Activated T-helper 1 cell treated with anti-CD3 and anti-CD28 coated beads, Interleukin-12 subunit alpha, Interleukin-12 subunit beta, Interleukin-2, Interleukin-4 antibody, amounts not matched to agents 30 ng/mL and 10 ng/mL and 1 ng/mL, durations not matched to agents 14 hours and 24 hours and 36 hours (primary cell): ENCODE measurements at places on chromosomes 16 and 17. TPM values are rescaled to one million over a fixed set of nuclear protein-coding genes. Genes with fewer than 3 reads are reported as not detected.

The ALOX15B gene
- not detected in 2 replicates for total RNA-seq

The CCL5 gene
- 25.4 and 30.2 TPM in 2 replicates for total RNA-seq

The SBK1 gene
- 0.73 and 0.80 TPM in 2 replicates for total RNA-seq

The HSD11B2 gene
- total RNA-seq, result 3.6 and 5.0 TPM in 2 replicates

The CCDC154 gene
- 0.44 and 2.0 TPM in 2 replicates for total RNA-seq

The ADGRG1 gene
- total RNA-seq, result 6.4 and 7.7 TPM in 2 replicates

The FBXW10B gene
- total RNA-seq, result 1.0 and 1.5 TPM in 2 replicates

The MYH11 gene
- not detected in 2 replicates for total RNA-seq

The CHD9NB gene
- 0.24 and 1.1 TPM in 2 replicates for total RNA-seq

The HSD17B2 gene
- total RNA-seq, result not detected in 2 replicates

DNA sequence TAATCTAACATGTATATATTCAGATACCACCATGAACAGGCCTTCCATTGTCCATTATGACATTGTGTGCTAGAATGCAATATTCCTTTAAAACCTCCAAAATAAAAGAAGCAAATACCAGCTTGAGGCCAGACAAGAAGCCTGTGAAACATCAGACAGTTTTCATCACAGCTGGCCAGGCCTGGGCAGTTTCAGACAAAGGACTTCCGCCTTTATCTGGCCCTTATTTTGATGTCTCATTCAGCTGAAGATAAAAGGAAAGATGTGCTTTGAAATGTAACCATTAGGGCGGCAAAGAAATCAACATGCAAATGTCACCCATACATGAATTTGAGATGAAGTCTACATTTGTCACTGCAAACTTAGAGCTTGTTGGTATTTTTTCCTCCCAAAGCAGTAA is 737.5 kb downstream of the KCNJ2 start:
- H3K27ac ChIP-seq, result no peak overlapping the region
- no peak for DNase-seq
- H3K36me3 ChIP-seq, result no peaks in the 10 kb centered on the region
- no peak overlapping the region for H3K4me3 ChIP-seq
- H3K27me3 ChIP-seq, result no peaks in the 10 kb centered on the region

DNA sequence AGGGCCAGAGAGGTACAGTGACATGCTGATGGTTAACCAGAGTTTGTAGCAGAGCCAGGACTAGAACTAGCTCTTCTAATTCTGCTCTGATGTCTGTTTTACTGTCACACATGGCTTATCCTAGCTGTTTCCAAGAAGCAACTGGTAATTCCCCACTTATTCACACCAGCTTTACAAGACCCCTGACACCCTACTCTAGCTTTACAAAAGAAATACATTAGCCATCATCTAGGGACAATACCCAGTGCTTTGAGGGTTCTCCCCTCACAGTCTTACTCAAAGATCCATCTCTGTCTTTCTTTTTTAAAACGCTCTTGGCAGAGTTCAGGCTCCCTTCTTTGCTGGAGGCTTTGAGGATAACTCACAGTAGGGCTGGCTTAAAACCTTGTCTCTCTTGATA is 197.3 kb upstream of the PMFBP1 start:
- no peak for DNase-seq
- H3K4me1 ChIP-seq, result no peaks in the 10 kb centered on the region
- no peak overlapping the region for H3K27ac ChIP-seq
- no peaks in the 10 kb centered on the region for H3K27me3 ChIP-seq
- no peak overlapping the region for H3K4me3 ChIP-seq
- H3K36me3 ChIP-seq, result no peaks in the 10 kb centered on the region

DNA sequence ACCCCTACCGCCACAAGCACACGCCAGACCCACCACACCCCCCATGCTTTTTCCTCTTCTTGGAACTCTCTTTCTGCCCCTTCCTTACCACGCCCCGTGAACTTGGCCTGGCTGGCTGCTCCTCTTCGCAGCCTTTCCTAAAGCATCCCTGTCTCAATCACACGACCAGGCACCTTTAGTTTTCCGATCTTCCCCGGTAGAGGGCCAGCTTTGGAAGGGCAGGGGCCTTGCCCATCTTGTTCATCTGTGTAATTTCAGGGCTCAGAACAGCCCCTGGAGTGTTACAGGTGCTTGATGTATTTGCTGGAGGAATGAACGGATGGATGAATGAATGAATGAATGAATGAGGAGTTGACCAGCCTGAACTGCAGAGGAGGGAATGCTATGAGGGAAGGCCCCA is 3.7 kb downstream of the SPPL2C start:
- H3K4me3 ChIP-seq, result no peak overlapping the region
- no peaks in the 10 kb centered on the region for H3K36me3 ChIP-seq
- H3K27me3 ChIP-seq, result no peaks in the 10 kb centered on the region

- no peaks in the 10 kb centered on the region for H3K27me3 ChIP-seq
- DNase-seq, result no peak
- H3K27ac ChIP-seq, result no peak overlapping the region
- no peak overlapping the region for H3K4me3 ChIP-seq
- H3K36me3 ChIP-seq, result peaks cover 16% of the 10 kb centered on the region
Measured at GRCh38 chr17:15492791-15493692, 25.6 kb upstream of the CDRT4 start.

DNA sequence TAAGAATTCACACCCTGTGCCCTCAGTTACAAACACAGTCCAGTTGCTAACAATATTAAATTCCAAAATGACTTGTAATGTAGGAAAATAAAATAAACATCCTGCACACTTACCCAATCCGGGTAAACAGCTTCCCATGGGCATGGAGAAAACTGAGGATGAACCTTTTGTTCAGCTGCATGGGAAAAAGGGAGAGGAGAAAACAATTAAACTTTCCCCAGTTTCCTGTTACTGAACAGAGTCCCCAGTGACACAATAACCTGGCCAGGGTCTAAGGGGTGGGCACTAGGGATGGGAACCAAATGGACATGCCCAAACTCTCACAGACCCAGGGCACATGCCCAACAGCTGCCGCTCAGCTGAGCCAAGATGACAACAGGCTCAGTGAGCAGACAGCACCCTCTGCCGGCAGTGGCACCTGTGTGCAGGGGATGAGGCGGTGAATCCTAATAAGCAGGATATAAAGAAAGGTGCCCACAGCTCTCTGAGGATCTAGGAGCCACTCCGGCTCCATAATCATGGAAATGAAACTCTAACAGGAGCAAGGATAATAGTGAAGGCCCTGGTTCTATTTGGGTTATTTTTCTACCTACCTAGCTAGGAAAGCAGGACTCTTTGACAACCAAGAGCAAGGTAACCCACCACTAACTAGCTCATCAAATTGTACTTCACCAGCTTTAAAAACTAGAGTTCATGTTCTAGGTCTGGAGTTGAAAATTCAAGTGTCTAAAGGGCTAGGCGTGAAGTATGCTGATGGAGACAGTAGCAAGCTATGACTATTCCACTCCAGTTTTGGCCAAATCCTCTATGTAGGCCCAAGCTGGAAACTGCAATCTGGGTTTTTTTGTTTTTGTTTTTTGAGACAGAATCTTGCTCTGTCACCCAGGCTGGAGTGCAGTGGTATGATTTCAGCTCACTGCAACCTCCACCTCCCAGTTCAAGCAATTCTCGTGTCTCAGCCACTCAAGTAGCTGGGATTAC is 58.8 kb downstream of the SMG6 start:
- peaks cover 43% of the 10 kb centered on the region for H3K36me3 ChIP-seq
- no peaks in the 10 kb centered on the region for H3K27me3 ChIP-seq
- no peak overlapping the region for H3K4me3 ChIP-seq
- peak; percentile 75 for DNase-seq
- peak overlapping the region; percentile 76 for H3K27ac ChIP-seq

DNA sequence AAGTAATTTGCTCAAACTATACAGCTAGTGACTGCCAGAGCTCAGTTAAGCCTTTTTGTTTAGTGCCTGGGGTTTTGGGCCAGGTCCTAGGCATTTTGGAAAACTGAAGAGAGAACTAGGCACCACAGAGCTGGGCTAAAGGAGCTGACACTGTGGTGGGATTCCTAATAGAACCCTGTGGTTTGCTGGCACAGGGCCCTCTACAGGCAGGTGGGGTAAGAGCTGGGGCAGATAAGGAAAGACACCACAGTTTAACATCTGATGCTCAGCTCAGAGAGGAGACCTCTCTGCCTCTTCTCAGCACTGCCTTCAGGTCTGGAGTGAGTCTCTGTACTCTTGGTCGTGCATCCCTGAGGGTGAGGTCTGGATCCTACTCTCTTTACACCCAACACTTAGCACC is 121.2 kb downstream of the SNX11 start:
- H3K27ac ChIP-seq, result no peak overlapping the region
- H3K36me3 ChIP-seq, result peaks cover 4% of the 10 kb centered on the region
- no peak for DNase-seq
- peaks cover 20% of the 10 kb centered on the region for H3K4me1 ChIP-seq

DNA sequence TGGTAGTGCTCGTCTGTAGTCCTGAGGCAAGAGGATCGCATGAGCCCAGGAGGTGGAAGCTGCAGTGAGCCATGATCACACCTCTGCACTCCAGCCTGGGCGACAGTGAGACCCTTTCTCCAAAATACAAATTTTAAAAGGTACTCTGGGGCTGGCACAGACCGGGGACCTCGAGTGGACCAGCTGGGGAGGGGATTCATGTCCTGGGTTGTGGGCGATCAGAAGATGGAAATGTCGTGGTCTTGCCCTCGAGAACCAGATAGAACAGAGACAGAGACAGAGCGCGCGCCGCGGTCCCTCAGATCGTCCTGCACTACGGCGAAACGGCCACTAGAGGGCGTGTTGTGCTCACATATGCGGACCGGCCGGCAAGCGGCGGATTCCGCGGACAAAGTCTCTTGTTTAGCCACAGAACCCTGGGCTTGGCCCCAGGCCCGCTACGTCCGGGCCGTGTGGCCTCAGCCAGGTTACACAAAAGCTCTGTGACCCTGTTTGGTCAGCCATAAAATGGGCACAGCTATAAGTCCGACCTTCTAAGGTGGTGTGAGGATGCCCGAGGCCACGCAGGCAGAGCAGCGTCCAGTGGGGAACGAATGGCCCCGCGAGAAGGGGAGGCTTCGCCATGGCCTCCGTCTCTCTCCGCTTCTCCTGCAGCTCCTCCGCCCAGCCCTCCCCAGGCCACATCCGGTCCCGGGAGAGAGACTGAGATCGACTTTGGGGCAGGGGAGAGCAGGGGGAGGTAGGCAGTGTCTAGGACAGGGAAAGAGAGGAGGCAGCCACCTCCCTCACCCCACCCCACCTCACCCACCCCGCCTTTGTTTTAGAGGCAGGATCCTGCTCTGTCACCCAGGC is 14.6 kb upstream of the SBK1 start:
- peaks cover 19% of the 10 kb centered on the region for H3K27me3 ChIP-seq
- H3K36me3 ChIP-seq, result no peaks in the 10 kb centered on the region
- H3K4me1 ChIP-seq, result peaks cover 34% of the 10 kb centered on the region
- peak overlapping the region; percentile 72 for H3K4me3 ChIP-seq
- peak; percentile 76 for DNase-seq
- no peak overlapping the region for H3K27ac ChIP-seq

- no peaks in the 10 kb centered on the region for H3K4me1 ChIP-seq
- no peaks in the 10 kb centered on the region for H3K36me3 ChIP-seq
- no peaks in the 10 kb centered on the region for H3K27me3 ChIP-seq
- no peak overlapping the region for H3K27ac ChIP-seq
- no peak overlapping the region for H3K4me3 ChIP-seq
Measured at GRCh38 chr16:64627781-64628180, 494.1 kb downstream of the CDH11 start.

DNA sequence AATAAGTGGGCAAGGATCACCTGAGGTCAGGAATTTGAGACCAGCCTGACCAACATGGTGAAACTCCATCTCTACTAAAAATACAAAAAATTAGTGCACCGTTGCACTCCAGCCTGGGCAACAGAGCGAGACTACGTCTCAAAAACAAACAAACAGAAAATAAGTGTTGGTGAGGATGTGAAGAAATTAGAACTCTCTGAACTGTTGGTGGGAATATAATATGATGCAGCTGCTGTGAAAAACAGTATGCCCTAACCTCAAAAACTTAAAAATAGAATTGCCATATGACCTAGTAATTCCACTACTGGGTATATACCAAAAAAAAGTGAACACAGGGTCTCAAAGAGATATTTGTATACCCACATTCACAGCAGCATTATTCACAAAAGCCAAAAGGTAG is 26.1 kb downstream of the GLG1 start:
- peaks cover 9% of the 10 kb centered on the region for H3K36me3 ChIP-seq
- peak overlapping the region; percentile 36 for H3K27ac ChIP-seq
- no peaks in the 10 kb centered on the region for H3K27me3 ChIP-seq
- no peak overlapping the region for H3K4me3 ChIP-seq

DNA sequence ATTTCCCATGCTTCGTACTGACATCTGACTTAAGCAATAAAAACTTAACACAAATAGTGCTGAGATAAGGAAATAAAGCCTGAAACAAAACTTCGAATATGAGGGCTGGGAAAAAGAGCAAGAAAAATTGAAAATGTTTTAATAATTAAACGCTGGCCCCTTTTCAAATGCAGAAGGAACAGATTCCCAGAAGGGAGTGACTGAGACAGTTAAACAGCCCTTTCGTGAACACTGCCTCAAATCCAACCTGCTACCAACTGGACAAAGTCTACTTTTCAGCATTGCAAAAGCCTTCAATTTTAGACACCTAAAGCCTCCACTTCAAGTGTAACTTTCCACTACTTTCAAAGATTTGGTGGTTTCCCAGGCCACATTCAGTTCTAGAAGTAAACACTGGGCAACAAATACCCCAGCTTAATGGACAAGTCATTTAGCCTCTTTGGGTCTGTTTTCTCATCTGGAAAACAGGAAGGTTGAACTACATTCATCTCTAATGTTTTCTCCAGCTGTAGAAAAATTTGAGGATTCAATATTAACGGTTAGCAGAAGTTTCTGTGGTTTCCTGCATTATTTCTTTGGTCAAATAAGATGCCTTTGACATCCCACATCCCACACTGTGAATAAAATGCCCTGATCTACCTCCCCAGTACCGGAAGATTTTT is 11.8 kb downstream of the RFFL start:
- peak overlapping the region; percentile 93 for H3K27ac ChIP-seq
- H3K4me3 ChIP-seq, result peak overlapping the region; percentile 74
- no peak for DNase-seq

DNA sequence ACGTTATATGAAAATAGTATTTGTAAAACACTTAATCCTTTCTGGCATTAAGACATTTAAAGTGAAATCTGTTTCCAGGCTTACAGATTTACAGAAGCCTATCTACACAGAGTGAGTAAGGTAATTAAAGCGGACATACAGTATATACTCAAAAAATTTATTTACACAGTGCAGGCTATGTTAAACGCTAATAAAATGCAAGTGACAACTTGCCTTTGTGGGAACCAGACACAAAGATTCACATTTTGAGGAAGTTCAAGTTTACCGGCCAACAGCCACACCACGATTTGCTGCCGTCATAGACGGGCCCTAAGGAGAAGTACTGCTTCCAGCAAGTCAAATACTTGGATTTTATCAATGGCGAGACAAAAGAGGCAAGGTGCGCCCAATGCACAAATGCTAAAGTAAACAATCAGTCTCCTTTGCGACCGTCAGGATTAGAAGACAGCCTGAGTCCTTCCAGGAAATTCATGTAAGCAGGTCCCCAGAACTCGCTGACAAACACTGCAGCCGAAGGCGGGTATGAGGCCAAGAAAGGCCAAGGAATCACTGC is 801 bp downstream of the VPS35 start:
- DNase-seq, result no peak
- H3K4me1 ChIP-seq, result peaks cover 39% of the 10 kb centered on the region
- no peak overlapping the region for H3K4me3 ChIP-seq
- no peak overlapping the region for H3K27ac ChIP-seq

GRCh38 chr17:39643271-39643670 is 6.3 kb downstream of the STARD3 start:
- DNase-seq, result no peak
- H3K4me3 ChIP-seq, result no peak overlapping the region
- H3K27ac ChIP-seq, result no peak overlapping the region
- H3K4me1 ChIP-seq, result peaks cover 55% of the 10 kb centered on the region
- no peaks in the 10 kb centered on the region for H3K27me3 ChIP-seq
